NCI-H2107 (cell line): ENCODE measurements at places on chromosomes 2 and 18.

- DNase-seq: no peak
Observed at GRCh38 chr2:16318474-16319195, 347.0 kb downstream of the CYRIA start.

GRCh38 chr18:7272311-7273049, 41.6 kb downstream of the LRRC30 start:
- DNase-seq: peak; percentile 15

DNA sequence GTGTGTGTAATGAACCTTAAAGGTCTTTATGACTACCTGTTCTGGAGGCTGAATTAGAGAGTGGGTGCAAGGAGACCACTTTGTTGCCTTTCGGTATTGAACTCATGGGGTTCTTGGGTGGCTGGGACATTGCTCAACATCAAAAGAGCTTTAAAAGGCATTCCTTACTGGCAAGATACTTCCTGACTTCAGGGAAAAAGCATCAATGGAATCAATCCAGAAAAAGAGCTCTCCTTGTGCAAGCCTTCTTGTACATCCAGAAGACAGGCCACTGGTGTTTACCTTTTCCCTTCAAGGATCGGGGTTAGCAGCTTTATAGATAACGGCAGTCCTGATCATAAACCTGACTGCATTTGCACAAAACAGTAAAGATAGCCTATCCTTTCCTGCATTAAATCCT, 9.5 kb downstream of the PNO1 start:
- DNase-seq: no peak

DNA sequence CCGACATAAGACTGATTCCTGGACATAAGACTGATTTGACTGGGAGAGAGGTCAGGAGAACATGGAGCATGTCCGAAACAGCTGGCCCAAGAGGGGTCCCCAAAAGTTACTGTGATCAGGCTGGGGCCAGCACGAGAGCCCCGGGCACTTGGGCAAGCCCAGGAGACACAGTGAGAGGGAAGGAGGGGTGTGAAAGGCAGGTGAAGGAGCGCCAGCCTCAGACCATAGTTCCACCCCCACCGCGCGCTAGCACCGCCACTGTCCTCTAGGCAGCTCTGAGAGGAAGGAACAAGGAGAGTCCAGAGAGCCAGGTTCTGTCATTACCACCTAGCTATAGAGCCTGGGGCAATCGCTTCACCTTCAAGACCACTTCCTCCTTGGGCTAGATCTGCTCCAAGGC, 78.2 kb upstream of the DAPL1 start:
- no peak for DNase-seq

GRCh38 chr18:44743631-44744030, 62.9 kb downstream of the SETBP1 start:
- no peak for DNase-seq

DNA sequence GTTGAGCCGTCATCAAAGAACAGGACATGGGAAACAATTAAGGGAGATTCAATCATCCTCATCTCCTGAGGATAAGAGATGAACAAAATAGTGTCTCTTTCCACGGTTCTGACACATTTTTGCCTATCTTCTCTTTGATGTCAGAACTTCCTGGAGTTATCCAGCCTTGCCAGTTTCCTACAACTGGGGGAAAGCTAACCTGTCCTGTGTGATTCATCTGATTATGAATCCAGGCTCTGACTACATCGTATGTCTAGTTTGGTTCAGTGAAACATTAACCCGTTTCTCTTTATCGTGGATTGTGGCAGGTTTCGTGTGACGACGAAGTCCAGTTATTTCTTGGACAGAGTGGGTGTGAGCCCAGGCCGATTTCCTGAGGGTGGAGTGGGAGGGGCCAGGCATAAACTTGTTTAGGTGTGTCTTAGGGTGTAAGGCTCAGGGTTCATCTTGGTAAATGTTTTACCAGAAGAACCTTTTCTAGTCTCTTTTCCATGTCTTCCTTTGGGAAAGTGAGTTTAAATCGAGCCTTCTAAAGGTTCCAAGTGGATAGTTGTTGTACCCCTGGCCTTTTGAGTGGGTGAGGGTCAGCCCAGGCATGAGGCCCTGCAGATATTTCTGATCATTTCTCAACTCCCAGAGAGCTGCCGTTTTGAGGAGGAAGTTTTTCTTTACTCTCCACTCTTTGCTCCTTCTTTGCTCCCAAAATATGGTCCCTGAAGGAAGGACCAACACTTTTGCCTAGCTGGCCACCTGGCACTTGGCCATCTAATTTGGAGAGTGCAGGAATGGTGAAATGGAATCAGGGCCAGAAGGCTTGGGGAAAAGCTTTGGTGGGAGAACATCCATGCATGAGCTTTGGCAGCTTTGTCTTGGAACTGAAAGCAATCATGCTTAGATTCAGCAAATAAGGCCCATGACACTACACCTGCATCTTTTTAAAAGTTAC, 50.4 kb upstream of the FZD5 start:
- no peak for DNase-seq

- DNase-seq: no peak
Observed at GRCh38 chr2:20414806-20415205, 32.1 kb upstream of the RHOB start.

DNA sequence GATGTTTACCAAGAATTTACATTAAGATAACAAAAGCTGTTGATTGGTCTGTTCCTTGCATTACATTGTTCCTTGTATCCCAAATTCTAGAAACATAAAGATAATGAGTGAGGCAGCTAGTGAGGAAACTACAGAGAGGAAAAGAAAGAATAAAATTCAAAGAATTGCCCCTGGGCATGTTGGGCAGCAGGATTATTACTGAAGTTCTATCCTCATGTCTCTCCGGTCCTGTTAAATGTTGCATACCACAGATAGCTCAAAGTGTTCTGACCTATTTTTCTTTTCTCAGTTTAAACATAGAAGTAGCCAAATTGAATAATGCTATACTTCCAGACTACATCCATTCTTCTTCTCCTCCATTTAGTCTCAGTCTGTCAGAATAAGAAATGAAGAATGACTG, 58.2 kb upstream of the DYNC1I2 start:
- DNase-seq: no peak

- no peak for DNase-seq
Observed at GRCh38 chr2:170391018-170391417, 213.1 kb downstream of the MYO3B start.

DNA sequence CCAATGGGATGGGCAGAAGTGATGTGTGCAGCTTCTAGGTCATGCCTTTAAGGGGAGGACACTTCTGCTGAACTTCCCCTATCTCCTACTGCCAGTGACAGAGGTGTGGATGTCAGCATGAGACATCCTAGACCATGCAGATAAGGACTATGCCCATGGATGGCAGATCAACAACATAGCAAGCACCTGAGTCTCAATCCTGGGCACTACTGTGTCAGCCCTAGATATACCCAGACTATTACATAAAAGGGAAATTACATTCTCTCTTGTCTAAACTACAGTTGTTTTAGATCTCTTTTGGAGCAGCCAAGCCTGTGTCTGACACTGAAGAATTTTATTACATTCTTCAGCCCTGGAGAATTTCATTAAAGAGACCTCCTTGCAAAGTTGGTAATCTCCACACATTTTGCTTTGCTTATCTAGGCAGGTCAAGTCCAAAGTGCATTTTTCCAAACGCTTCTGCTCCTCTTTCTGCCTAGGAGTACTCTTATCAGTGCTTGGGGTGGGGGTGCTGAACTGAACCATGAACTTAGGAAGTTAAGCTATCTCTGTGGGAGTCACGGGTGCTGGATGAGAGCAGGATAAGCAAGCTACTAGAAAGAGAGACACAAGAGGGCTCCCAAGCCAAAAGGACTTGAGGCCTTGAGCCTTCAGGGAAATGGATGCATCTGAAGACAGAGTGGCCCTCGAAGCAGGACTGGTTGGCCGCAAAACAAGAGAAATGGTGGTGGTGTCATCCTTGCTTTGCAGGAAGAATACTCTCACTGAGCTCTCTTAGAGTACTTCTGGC, 95.2 kb upstream of the SPRED2 start:
- no peak for DNase-seq

DNA sequence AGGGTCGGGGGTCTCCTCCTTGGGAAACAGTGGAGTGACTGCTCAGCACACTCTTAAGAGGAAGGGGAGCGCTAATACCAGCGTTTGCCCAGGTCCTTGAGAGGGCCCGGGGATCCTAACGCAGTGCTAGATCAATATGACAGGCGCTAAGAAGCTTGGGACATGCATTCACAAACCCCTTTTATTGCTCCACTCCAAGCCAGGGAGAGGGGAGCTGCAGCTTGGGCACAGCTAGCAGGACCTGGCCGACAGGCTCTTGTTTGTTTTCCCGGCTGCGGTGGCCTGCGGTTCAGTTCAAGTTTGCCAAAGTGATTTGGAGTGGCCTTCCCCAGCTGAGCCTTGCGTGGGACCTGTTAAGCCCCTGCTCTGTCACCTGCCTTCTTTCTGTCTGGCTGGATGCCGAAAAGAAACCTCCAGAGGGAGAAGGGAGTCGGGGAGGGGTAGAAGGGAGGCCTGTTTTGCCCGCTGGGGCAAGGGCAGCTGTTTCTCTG, 152.1 kb downstream of the GLI2 start:
- peak; percentile 80 for DNase-seq

DNA sequence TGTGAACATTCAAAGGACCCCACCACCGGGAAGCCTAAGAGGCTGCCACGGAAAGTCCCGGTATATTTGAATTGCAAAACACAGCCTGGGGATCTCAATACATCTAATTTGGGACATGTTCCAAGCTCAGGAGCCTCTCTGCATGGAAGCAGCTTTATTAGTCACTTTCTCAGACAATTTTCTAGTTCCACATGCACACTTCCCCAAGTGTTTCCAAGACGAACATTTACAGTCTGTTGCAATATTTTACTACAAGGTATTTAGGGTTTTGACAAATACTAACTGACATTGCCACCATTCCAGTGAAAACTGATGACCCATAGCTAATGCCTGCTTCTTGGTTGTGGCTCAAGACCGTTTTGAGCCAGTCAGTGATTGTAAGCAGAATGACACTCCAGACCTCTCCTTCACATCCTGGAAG, 145.3 kb downstream of the NCKAP5 start:
- no peak for DNase-seq
